ENCODE measurements at places on chromosomes 2 and 18.

DNA sequence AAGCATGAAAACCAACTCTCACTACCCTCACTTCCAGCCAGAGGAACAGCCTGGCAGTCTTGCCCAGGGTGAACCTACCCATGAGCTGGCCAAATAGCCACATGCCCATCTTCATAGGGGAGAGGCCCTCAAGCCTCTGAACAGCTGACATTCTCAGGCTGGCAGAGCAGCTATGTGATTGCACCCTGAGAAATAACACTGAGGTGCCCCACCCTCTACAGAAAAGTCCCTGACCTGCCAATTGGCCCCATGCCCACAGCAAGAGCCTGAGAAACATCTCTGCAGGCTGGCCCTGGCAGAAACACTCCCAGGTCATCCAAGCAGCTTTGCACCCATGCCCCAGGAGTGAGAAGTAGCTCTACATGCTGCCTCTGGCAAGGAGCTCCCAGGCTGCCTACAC, 127.4 kb upstream of the OTX1 start:
- no peaks in the 10 kb centered on the region for H3K27me3 ChIP-seq
- no peak overlapping the region for H3K4me3 ChIP-seq

DNA sequence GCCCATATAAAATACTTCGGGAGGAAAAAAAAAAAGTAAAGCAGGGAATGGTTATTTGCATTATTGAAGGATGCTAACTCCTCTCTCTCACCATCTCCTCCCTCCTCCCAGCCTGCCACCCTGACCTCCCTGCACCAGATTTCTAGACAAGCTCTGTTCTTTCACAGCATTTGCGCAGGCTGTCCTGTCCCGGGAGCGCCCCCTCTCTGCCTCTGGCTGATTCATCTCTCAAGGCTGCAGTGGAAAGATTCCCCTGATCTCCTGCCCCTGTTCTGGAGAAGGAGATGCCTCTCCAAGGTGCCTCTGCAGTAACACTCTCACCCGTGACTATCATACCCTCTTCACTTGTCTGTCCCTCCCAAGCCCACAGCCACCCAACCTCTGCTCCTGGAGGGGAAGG, 38.5 kb downstream of the COL4A4 start:
- DNase-seq, result no peak
- H3K4me3 ChIP-seq, result no peak overlapping the region
- no peak overlapping the region for H3K27ac ChIP-seq

GRCh38 chr2:127722807-127723206, 21.5 kb downstream of the SFT2D3 start:
- no peak overlapping the region for H3K27ac ChIP-seq
- peaks cover 43% of the 10 kb centered on the region for H3K36me3 ChIP-seq
- no peaks in the 10 kb centered on the region for H3K27me3 ChIP-seq
- DNase-seq, result no peak

DNA sequence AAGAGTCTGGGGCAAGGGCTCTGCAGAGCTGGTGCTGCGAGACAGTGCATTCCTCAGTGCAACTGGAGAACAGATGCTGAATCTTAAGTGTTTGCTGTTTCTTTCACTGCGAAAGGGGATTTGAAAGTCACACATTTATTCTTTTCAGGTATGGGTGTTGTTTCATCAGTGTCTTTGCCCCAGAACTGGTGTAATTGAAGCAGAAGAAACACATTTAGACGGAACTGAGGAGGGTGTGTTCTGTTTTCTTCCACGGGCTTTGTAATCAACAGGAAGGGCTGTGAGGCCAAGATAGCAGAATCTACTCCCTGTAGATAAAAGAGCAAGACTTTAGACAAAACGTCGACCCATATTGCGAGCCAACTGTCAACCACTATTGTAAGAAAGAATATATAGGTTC, 151.9 kb downstream of the EPHA4 start:
- peak overlapping the region; percentile 42 for H3K4me3 ChIP-seq
- DNase-seq, result no peak
- no peaks in the 10 kb centered on the region for H3K27me3 ChIP-seq
- H3K27ac ChIP-seq, result peak overlapping the region; percentile 81
- H3K36me3 ChIP-seq, result peaks cover 3% of the 10 kb centered on the region
- peaks cover 12% of the 10 kb centered on the region for H3K4me1 ChIP-seq

GRCh38 chr2:113166187-113166645, 7.6 kb upstream of the PSD4 start:
- H3K4me3 ChIP-seq, result no peak overlapping the region
- peaks cover 3% of the 10 kb centered on the region for H3K36me3 ChIP-seq
- H3K27ac ChIP-seq, result peak overlapping the region; percentile 68
- peaks cover 58% of the 10 kb centered on the region for H3K4me1 ChIP-seq

DNA sequence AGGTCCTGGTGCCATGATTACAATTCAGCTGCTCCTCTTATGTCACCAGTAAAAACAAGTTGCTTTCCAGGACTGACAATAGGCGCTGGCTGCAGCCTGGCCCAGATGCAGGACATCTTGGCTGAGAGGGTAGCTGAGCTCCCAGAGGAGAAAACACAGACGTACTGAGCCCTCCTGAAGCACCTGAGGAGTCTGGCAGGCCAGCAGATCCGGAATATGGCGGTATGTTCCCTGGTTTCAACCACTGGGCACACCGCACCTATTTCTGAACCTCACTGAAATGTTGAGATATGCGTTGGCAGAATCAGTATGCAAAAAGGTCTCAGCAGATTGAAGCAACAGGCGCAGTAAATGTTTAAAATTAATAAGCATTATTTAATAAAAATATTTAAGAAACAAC, 73.1 kb upstream of the BZW1 start:
- no peaks in the 10 kb centered on the region for H3K36me3 ChIP-seq
- no peak for DNase-seq
- H3K4me1 ChIP-seq, result no peaks in the 10 kb centered on the region
- no peak overlapping the region for H3K4me3 ChIP-seq
- H3K27me3 ChIP-seq, result peaks cover 43% of the 10 kb centered on the region
- H3K27ac ChIP-seq, result no peak overlapping the region

DNA sequence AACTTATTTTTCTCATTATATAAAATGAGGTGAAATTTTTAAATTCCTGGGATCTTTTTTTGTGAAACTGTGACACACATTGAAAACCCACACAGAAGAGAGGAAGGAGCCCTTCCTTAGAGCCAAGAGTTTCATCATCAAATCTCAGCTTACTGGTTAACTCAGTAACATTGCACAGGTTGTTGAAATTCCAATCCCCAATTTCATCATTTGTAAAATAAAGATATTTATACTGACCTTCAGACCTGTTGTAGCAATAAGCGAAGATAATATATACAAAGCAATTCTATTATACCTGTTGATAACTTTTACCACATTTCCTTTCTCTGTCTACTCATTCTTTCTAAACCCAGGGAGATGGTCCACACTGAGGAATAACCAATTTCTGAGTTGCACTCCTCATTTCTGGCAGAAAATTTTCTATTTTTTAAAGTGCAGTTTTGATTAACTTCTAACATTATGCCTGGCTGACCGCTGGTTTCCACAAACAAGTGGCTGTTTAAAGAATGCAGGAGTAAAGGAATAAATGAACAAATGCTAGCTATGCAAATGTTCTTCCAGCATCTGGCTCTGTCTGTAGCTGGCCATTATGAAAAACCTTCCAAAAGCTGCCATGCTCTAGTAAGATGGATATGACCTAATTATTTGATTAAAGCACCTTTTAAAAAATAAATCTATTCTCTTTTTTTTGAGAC, 105.7 kb upstream of the LINC00305 start:
- no peaks in the 10 kb centered on the region for H3K36me3 ChIP-seq
- H3K4me3 ChIP-seq, result no peak overlapping the region
- no peak for DNase-seq
- no peaks in the 10 kb centered on the region for H3K4me1 ChIP-seq
- H3K27ac ChIP-seq, result no peak overlapping the region
- no peaks in the 10 kb centered on the region for H3K27me3 ChIP-seq

- no peak for DNase-seq
- H3K36me3 ChIP-seq, result peaks cover 4% of the 10 kb centered on the region
- H3K27me3 ChIP-seq, result no peaks in the 10 kb centered on the region
- peaks cover 61% of the 10 kb centered on the region for H3K4me1 ChIP-seq
Measured at GRCh38 chr2:64326578-64327050, 127.3 kb upstream of the LGALSL start.

DNA sequence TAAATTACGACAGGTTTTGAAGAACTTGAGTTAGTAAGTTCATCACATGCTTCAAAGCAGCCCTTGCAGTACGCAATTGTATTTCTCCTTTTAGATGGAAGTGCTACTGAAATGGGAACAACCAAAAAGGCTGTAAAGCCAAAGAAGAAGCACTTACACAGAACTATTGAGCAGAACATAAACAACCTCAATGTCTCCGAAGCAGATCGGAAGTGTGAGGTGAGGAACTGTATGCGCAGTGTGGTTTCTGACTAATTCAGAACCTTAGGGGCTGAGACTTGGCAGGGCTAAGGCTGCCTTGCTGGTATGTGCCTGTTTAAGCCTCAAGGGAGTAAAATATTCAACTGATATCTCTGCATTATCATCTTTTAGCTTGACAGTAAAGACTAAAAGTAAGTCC, 8.4 kb downstream of the NCAPH start:
- DNase-seq, result no peak
- H3K36me3 ChIP-seq, result peaks cover 5% of the 10 kb centered on the region
- H3K27ac ChIP-seq, result peak overlapping the region; percentile 96
- H3K27me3 ChIP-seq, result no peaks in the 10 kb centered on the region
- peaks cover 66% of the 10 kb centered on the region for H3K4me1 ChIP-seq
- H3K4me3 ChIP-seq, result peak overlapping the region; percentile 60

DNA sequence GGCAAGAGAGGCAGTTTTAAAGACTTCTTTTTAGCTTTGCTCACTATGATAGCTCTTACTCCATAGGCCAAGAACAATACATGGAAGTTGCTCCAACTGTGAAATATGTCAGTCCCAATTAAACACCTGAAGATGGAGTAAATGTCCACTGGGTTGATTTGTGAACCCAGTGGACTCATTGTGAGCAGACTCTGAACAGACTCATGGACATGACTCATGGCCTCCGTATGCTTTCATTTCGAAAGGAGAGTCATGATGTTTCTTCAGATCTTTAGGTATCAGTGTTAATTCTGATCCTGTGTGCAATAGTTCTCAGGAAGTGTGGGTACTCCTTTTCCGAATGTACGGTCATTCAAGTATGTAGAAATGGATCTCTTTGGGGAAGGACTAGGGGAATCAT, 5.4 kb upstream of the CWC22 start:
- no peak for DNase-seq
- no peaks in the 10 kb centered on the region for H3K4me1 ChIP-seq
- no peaks in the 10 kb centered on the region for H3K36me3 ChIP-seq

DNA sequence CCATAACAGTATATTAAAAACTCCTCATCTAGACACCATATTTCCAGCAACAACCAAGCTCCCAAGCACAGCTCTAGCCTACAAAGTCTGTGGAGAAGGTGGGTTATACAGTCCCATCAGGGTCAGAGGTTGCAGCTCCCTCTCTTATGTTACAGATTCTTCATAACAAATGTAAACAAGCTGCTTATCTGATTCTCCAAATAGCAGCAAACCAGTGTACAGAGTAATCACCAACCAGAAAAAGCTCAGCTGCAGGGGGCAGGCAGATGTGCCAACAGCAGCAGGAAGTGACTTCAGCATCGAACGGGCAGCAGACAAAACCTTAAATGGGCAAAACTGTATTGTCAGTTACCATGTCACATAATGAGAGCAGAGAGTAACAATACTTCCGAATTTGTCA, 52.9 kb upstream of the NABP1 start:
- H3K27ac ChIP-seq, result peak overlapping the region; percentile 92
- peaks cover 36% of the 10 kb centered on the region for H3K4me1 ChIP-seq
- no peak overlapping the region for H3K4me3 ChIP-seq
- peak; percentile 15 for DNase-seq
- peaks cover 5% of the 10 kb centered on the region for H3K36me3 ChIP-seq

GRCh38 chr2:239506961-239507360, 106.1 kb upstream of the HDAC4 start:
- H3K4me3 ChIP-seq, result no peak overlapping the region
- no peaks in the 10 kb centered on the region for H3K36me3 ChIP-seq
- peaks cover 9% of the 10 kb centered on the region for H3K27me3 ChIP-seq
- no peak overlapping the region for H3K27ac ChIP-seq
- H3K4me1 ChIP-seq, result peaks cover 5% of the 10 kb centered on the region

GRCh38 chr2:19682493-19682892, 219.3 kb downstream of the TTC32 start:
- H3K4me3 ChIP-seq, result no peak overlapping the region
- H3K27me3 ChIP-seq, result peaks cover 7% of the 10 kb centered on the region
- DNase-seq, result no peak
- H3K4me1 ChIP-seq, result no peaks in the 10 kb centered on the region
- no peaks in the 10 kb centered on the region for H3K36me3 ChIP-seq
- no peak overlapping the region for H3K27ac ChIP-seq

- no peak for DNase-seq
- peaks cover 1% of the 10 kb centered on the region for H3K36me3 ChIP-seq
- H3K27me3 ChIP-seq, result peaks cover 52% of the 10 kb centered on the region
- no peaks in the 10 kb centered on the region for H3K4me1 ChIP-seq
- no peak overlapping the region for H3K4me3 ChIP-seq
- no peak overlapping the region for H3K27ac ChIP-seq
Measured at GRCh38 chr2:8957628-8958027, 45.9 kb downstream of the MBOAT2 start.

DNA sequence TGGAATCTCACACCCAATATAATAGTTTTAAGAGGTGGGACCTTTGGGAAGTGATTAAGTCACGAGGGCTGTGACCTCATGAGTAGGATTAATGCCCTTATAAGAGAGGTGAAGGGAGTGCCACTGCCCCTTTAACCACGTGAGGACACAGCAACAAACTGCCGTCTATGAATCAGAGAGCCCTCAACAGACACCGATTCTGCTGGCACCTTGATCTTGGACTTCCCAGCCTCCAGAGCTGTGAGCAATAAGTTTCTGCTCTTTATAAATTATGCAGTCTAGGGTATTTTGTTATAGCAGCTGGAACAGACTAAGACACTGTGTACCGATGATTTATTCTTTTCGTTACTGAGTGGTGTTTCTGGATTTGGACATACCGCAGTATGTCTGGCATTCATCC, 56.2 kb downstream of the RRM2 start:
- H3K36me3 ChIP-seq, result peaks cover 3% of the 10 kb centered on the region
- DNase-seq, result no peak
- no peak overlapping the region for H3K4me3 ChIP-seq
- H3K27me3 ChIP-seq, result no peaks in the 10 kb centered on the region
- no peaks in the 10 kb centered on the region for H3K4me1 ChIP-seq

DNA sequence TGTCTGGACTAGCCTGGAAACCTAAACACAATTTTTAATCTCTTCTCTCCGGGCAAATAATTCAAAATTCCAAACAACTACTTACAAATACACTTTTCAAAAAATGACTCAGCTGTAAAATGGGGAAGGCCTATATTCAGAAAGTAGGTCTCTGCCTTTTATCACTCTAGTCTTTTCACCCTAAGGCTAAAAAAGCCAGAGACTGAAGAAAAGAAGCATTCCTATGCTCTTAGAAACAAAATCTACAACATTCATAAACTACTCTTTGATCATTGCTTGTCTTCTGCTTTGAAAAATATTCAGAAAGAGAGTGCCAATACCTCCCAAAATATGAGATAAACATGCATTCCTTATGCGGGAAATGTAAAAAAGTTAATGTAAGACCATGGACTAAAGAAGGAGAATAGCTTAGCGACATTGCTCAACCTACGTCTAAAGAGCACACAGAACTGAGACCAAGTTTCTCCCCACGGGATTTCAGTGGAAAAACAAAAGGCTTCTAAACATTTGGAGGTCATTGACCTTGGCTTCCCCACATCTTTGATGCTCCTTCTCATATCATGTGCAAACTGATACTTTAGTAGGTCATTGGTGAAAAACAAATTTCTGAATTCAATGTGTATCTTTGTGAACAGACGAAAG, 74.4 kb upstream of the EPB41L3 start:
- DNase-seq, result no peak
- H3K27me3 ChIP-seq, result no peaks in the 10 kb centered on the region
- H3K4me3 ChIP-seq, result no peak overlapping the region
- H3K4me1 ChIP-seq, result no peaks in the 10 kb centered on the region
- H3K27ac ChIP-seq, result no peak overlapping the region

GRCh38 chr2:15640261-15640711, 48.6 kb downstream of the DDX1 start:
- no peak overlapping the region for H3K27ac ChIP-seq
- no peak for DNase-seq
- no peak overlapping the region for H3K4me3 ChIP-seq
- H3K36me3 ChIP-seq, result peaks cover 3% of the 10 kb centered on the region
